ENCODE measurements at places on chromosomes 2 and 18.

- no peak for DNase-seq
Observed at GRCh38 chr2:120869730-120870466, 134.2 kb downstream of the GLI2 start.

GRCh38 chr2:9824441-9824840 lies 18.8 kb upstream of the TAF1B start:
- DNase-seq = no peak

GRCh38 chr2:221429741-221430491 lies 142.2 kb downstream of the EPHA4 start:
- DNase-seq = peak; percentile 55

DNA sequence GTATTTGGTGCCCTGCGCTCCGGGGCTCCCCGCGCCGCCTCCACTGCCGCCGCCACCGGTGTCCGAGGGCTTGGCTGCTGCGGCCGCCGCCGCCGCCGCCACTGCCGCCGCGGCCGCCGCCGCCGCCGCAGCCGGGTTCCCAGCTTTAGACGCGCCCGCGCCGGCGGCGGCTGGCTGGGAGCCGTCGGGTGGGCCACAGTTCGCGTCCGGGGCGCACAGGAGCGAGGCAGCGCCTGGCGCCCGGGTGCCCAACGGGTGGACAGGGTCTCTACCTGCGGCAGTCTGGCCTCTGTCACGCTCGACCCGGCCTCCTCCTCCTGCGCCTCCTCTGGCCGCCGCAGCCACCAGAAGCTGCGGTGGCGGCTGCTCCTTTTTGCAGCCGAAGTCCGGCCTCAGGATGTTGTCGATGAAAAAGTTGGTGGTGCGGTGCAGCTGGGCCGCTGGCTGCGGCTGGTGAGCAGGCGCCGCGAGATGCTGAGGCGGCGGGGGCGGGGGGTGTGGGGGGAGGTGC lies 951 bp downstream of the EN1 start:
- DNase-seq = peak; percentile 49

DNA sequence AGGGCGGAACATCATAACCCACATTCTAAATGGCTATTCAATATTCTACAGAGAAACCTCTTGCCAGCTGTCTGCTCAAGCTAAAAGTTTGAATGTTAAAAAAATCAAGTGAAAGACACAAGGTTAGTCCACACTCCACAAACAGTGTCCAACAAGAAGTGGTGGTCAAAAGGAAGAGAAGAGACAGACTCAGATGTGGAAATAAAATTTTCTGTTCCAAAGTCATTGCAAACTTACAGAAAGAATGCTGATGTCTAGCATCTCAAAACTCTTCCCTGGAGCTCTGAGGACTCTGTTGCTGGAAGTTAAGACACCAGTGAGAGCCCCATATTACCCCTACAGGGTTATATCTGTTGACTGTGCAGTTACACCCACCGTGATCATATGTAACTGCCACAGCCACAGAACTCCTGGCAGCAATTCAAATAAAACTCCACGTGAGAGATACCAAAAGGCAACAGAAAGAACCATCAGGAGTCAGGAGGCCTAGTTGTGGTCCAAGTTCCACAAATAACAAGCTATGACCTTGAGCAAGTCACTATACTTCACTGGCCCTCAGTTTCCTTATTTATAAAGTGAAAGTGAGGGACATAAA lies 60.9 kb downstream of the AAK1 start:
- no peak for DNase-seq

GRCh38 chr2:176188774-176189680 lies 559 bp downstream of the HOXD1 start:
- DNase-seq = no peak

- DNase-seq = no peak
Observed at GRCh38 chr2:143955401-143956065, 564.4 kb downstream of the ZEB2 start.

DNA sequence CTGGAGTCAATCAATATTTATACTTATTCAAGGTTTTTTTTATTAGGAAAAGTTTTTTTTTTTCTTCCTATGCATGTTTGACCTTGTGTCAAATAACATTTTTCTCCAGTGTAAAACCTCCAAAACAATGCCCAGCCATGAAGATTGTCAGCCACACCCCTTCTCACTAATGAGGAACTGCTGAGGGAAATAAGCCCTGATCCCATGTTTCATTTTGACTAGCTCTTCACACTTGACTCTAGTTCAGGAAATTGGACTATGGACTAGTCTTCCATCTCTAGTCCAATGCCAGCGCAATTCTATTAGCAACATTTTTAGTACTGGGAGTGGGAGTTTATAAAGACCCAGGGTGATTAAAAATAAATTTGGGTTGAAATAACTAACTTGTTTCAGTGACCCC lies 275.6 kb upstream of the CXCR4 start:
- DNase-seq = no peak

GRCh38 chr2:152546230-152546837 lies 170.9 kb downstream of the PRPF40A start:
- DNase-seq = no peak

- DNase-seq = no peak
Observed at GRCh38 chr18:2917259-2918047, 70.6 kb downstream of the EMILIN2 start.

DNA sequence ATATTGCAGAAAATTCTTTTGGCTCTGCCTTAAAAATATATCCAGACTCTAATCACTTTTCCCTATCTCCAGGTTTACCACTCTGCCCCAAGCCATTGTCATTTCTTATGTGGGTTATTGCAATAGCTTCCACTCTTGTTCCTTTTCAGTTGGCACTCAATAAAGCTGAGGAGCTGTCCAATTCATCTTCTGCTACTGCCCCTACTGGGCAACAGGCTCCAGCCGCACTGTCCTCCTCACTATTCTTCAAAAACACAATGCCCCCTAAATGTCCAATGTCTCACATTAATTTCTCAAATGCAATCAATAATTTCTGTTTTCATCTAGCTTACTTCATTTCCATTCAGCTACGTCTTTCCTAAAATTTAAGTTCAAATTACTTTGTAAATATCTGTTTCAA lies 1262.5 kb upstream of the CDH2 start:
- DNase-seq = no peak

DNA sequence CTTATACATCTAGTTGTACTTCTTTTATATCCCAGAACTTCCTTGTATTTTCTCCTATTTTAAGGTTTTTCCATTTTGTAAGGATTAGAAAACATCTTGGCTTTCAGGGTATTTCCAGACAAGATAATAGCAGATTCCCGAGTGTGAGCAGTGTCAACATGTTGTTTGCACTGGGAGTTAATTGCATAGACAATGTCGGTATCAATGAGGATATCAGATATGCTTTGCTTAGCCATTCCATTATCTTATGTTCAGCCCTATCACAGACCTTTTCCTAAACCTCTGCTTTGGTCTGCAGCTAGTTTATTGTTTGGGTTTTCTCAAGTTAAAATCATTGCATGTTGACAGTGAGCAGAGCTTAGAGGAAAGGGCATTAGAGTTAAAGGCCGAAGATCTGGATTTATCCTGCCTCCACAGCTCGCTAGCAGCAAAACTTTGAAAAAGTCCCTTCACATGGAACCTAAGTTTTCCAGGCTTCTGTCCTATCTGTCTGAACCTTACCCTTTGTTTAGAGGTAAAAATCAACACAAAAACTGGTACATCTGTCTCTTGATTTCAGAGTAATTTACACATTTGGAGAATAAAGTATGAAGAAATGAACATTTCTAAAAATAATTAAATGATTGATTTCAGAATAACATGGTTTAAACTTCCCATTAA lies 355.4 kb downstream of the KIAA1328 start:
- no peak for DNase-seq

GRCh38 chr2:221572821-221573429 lies 821 bp upstream of the EPHA4 start:
- DNase-seq = peak; percentile 61

DNA sequence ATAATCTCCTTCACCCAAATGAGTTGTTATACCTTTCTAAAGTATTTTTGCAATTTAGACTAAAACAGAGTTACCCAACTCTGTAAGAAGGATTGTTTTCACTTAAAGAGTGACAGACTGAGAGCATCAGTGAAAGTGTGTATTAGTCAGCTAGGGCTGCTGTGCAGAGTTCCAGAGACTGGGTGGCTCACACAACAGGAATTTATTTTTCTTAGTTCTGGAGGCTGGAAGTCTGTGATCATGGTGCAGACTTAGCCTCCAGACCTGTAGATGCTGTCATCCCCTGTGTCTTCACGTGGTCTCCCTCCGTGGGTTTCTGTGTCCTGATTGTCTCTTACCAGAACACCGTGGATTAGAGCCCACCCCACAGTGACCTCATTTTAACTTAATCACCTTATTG lies 40.0 kb downstream of the BCL2L11 start:
- no peak for DNase-seq

- no peak for DNase-seq
Observed at GRCh38 chr2:137992039-137992646, 27.9 kb downstream of the HNMT start.

DNA sequence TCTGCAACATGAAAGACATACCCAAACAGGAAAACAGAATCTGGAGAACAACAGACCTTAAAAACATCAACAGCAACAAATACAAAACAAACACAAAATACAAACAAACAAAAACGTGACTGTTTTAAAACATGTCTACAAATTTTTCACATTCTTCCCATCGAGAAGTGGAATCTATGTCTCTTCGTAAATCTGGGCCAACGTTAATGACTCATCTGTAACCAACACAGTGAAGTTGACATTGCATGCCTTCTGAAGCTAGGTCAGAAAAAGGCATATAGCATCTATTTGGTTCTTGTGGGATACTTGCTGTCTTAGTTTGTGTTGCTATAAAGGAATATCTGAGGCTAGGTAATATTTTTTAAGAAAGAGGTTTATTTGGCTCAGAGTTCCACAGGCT lies 269.0 kb upstream of the FBXO11 start:
- DNase-seq = no peak

DNA sequence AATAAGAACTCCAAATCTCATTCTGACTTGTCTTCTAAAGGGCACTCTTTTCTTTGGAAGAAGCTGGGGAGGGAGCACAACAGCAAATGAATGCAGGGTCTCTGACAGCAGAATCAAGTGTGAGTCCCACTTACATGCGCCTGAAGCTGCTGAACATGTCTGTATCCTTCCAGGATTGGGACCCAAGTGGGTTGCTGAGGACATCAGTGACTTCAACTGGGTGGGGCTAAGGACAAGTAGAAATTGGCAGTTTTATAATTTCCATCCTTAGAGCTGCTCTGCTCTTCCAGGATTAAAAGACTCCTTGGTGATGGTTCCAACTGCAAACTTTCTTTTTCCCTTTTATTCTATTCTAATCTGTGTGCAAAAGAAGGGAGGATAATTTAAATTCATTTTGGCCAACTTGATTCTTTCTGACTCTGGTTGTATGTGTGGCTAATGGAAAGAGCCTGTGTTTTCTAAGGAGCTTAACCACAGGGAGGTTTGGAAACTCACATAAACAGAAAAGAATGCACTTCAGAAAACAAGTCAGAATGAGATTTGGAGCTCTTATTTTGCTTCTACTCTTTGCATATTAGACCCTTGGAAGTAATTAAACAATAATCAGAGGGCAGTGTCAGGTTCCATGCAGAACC lies 20.6 kb downstream of the ANTXR1 start:
- no peak for DNase-seq

DNA sequence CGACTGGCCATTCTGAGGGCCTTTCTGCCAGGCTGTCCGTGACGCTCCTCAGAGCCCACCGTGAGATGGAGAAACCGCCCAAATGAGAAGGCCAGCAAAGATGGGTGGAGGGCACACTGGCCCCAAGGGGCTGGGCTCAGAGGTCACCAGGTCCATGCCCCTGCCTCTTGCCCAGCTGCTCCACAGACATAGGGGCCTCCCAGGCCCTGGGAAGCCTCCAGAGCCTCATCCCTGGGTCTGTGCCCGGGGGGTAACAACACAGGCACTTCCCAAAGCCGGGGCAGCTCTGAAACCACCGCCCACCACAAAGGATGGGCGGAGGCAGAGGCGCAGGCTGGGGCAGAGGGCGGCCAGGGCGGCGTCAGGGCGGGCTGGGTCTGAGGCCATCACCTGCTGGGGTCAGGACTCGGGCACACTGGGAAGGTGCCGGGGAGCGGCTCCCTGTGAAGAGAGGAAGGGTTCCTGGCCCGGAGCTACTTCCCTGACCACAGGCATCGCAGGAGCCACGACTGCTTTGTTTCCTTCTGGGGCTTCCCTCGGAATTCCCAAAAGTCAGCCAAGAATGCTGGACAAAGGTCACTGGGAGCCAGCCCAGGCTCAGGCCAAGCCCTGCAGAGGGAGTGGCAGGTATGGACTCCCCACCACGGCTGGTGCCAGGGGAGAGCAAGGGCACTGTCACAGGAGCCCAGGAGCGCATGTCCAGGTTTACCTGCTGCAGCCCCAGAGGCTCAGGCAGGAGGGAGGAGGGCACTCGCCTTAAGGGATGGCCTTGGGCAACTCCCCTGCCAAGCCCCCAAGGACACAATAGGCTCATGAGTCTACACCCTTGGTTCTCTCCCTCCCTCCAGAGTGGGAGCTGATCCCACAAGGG lies 9.4 kb downstream of the CYP26B1 start:
- DNase-seq = no peak

GRCh38 chr2:178229927-178230326 lies 35.6 kb downstream of the OSBPL6 start:
- DNase-seq = no peak

- DNase-seq = no peak
Observed at GRCh38 chr2:176614049-176614448, 344.8 kb downstream of the MTX2 start.

DNA sequence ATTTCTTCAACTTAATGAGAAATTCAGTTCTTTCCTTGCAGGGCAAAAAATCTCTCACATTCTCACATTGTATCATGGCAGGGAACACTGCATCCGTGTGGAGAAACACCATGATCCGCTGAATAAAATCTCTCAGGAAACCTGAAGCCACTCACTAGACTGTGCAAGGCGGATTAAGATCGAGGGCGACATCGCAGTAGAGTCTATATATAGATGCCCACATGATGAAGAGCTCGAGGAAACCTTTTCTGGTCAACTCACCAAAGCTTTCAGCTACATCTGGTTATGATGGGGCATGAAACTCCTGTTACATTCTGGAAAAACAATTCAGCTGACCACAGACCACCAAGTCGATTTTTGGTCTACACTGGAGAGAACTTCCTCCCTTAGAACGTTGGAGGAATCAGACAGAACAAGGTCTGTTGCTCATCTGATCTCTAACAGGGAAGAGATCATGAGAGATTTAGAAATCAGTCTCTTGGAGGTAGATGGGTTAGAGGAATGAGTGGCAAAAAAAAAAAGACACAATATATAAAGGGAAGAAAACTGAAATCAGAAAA lies 162.9 kb upstream of the ZNF516 start:
- DNase-seq = no peak

DNA sequence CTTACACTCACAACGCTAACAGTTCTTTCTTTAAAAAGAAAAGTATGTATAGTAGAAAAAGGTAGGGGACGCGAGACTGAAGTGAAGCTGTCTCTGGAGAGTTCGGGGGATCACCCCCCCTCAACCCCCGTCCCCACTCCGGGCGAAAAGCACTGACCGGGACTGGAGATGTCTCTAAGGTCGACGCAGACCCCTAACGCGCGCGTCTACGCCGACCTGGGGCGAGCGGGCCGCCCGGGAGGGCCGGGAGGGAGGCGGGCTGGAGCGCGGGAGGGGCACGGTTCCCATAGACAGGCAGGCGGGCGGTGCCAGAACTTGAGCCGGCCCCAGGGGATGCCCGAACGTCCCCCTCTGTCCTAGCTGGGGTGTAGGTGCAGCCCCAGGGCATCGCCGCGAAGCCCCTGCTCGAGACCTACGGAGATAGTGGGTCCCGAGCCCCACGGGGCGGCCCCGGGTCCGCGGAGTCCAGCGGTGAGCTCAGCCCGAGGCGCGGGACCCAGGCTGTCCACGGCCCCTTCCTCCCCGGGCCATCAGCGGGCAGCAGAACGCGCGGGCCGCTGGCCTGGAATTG lies 82.2 kb downstream of the CHRNA1 start:
- DNase-seq = peak; percentile 54
